ENCODE measurements at places on chromosomes 2 and 18.

DNA sequence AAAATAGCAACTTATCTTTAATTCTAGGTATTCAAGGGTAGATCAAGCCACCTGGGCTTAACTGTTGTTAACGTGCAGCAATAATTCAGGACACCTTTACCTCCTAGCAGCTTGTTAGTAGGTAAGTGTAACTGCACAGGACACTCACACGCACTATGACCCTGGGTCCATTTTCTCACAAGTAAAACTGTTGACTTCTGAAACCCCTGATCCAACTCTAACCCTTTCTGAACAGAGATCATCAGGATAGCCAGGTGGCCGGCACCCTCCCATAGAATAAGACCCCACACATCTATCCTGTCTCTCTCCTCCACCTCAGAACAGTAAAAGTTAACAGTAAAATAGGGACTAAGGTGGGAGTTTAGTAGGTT is 610 bp downstream of the SPC25 start:
- no peak for DNase-seq

DNA sequence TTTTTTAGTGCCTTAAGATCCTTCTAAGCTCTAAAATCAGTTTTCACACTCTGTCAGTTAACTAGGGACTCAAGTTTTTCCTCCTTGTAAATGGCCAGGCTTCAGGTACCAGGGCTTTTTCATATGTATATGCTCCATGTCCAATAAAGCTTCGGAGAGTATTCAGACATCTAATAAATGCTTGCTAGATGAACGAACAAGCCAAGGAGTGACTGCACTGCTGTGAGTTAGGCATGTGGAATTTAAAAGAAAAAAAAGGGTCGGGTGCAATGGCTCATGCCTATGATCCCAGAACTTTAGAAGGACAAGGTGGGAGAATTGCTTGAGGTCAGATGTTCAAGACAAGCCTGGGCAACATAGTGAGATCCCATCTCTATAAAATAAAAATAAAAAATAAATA is 81.9 kb downstream of the CDH2 start:
- no peak for DNase-seq

DNA sequence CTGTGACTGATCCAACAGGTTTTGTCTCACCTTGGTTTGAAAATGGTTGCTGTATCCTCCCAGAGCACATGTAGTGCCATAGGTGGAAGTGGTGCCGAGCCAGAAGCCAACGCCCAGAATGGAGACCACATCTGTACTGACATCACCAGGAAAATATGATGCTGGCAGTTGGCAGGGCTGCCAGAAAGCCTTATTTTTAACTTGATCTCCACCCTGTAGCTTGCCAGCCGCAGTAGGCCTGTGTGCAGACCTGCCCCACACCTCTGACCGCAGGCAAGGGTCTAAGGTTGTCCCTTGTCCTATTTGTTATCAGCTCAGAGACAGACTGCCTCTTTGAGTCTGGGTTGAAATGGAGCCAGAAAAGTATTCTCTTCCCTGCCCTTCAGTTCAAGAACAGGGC is 123.5 kb upstream of the EML6 start:
- no peak for DNase-seq

DNA sequence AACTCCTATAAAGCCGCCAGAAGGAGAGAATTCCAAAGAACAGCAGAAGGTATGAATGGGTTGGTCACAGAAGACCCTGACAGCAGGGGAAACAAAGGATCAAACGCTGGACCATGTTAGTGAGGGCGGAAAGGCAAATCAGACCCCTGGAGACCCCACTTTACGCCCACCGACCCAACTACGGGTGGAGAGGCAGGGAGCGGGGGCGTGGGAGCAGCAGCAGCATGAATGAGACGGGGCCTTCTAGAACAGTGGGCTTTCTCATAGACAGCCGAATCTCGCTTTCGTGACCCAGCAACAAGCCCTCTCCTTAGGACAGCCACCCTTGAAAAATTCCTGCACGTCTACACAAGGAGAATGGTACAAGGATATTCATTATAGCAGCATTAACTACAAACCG is 191.0 kb downstream of the HDAC4 start:
- no peak for DNase-seq

DNA sequence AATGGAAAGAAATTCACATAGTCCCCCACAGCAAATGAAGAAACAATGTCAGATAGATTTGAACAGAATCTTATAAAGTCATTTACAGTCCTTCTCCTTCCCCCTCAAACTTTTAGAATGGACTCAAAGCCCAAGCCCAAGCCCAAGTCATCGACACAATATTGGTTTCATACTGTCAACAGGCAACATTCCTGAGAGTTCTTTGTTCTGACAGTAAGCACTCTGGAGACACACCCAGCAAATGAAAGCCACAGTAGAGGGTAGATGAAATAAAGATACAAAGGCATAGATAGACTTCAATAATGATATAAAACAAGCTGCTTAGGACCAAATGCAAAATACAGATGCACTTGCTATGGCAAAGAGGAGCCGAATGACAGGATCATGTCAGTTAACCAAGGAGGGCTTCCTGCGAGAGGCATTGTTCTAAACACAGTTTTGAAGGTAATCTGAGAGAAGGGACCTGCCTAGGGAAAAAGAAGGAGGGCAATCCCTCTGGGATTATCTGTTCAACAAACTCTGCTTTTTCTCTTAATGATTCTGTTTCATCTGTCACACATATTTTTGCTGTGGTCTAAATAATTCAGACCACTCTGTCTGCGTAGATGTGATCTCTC is 97.1 kb upstream of the MAP4K3 start:
- no peak for DNase-seq

DNA sequence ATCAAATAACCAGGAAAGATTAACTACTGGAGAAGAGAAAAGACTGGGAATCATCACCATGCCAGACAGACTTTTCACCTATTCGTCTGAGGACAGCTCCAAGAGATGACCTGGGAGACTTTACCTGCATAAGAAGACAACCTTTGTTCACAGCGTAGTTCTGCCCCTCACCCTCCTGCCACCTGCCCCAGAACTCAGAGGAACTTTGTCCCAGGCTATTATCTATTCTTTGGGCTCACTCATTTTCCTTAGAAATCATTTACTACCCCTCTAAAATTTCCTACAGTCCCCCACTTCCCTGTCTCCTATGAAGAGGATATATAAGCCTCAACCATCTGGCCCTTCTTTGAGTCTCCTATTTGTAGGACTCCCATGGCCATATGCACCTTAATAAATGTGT is 19.3 kb upstream of the COPS8 start:
- no peak for DNase-seq

DNA sequence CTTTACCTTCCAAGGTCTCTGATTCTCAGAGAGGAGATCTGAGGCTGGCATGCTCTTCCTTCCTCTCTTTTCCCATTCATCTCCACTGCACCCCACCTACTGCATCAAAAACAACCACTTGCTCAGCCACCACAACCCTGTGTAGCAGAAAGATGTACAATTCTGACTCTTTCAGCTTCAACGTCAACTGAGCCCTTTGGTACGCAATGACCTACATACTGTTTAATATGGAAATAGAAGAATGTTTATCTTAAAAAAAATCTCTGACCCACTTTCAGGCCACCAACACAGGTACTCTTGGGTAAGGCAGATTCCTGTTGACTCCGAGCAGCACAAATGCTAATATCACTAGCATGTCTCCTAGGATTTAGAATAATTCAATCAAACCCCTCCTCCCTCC is 76.2 kb upstream of the AFF3 start:
- no peak for DNase-seq

- no peak for DNase-seq
Measured at GRCh38 chr2:227834916-227835650, 21.4 kb downstream of the CCL20 start.

DNA sequence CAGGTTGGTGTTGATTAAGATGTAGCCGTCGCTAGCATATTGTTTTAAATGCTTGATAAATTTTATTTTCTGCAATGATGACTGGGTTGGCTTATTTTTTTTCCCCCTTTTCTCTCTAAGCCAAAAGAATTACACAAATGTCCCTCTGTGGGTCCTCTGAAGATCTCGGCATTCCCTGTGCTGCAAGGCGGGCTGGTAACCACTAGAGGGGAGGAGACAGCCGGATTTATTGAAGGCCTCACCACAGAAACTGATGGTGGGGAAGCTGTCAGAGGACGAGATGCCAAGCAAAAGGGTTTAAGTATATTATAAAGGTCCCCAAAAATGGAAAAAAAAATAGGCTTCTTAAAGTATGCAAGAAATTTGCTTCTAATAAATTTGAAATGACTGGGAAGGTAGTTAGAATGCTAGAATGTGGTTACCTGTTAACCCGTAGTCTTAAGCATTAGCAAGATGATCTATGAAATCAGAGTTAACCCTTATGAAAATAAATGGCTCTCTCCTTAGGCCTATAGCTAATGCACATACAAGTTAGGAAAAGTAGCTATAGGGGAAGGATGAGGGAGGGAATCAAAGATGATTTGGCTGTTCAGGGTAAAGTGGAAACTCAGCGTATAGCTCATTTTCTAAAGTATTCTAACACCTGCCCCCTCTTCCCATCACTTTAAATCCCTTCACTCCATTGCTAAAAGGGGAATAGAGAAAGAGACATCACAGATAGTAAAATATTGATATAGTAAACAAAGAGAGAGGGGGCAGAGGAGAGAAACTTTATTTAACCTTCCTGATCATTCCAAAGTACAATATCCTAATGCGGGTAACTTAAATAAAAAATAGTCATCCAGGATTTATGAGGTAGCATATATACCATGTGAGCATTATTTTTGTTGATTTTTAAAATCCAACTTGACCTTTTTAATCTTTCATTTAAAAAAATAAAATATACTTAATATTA is 894.5 kb upstream of the POU3F3 start:
- DNase-seq, result peak; percentile 1

DNA sequence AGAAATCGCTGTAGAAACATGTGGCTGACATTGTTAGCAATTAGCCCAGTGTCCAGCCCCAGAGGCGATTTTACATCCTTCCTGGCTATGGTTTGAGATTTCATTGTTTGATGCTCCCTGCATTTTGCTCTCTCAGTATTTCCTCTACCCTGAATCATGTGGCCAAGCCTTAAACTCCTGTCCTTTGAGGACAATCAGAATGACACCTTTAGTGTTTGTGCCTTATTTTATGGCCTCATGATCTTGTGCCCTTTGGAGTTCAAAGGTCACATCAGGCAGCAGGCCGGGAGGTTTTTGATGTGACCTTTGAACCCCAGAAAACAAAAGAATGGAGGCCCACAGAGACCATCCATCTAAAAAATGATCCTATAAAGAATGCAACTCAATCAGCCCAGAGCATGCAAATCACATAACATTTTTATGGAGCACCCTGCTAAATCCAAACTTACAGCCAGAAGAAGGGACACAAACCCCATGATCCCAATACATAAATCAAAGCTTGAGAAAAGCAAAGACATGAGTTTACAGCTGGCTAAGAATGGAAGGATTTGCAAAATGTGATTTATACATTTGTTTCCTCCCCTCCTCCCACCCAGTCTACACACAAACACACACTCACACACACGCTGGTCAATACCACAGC is 52.5 kb downstream of the FECH start:
- no peak for DNase-seq

DNA sequence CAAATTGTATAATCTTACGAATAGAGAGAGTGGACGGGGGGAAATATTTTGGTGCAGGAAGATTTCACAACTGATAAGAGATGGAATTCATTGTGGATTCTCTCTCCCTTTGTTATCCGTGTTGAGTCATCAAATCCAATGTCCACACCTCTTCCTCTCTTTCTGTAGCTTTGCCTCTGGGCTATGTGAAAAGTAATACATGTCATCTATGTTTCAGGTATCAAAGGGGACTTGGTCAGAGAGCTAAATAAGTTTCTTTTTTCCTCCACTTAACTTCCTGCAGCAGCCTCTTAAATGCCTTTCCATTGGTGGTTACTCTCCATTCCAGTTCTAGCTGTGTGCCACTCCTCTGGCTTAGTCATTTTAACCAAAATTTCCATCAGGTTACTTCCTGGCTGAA is 169.3 kb upstream of the NXPH2 start:
- no peak for DNase-seq

GRCh38 chr18:73617981-73618380 is 529.7 kb downstream of the FBXO15 start:
- no peak for DNase-seq

DNA sequence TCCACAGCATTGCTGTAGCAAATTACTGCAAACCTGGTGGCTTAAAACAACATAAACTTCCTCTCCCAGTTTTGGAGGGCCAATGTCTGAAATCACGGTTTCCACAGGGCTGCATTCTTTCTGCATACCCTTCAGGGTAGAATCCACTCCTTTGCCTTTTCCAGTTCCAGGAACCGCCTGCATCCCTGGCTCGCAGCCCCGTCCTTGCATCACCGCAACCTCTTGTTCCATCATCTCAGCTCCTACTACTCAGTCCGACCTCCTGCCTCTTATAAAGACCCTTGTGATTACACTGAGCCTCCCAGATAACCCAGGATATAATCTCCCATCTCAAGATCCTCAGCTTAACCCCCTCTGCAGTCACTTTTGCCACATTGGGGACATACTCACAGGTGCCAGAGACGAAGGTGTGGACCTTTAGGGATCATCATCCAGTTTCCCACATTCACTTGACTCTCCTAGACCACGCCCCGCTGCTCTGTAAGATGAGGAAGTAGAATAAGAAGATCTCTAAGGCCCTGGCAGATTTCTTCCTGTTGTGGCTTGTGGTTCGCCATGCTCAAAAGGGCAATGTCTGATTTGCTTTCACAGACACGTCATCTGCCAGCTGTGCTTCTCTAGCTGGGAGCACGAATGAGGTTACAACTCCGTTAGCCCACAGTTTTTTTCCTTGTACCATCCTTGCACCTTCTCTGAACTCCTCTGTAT is 103.6 kb upstream of the AGAP1 start:
- no peak for DNase-seq

GRCh38 chr2:20677301-20678085 is 10.5 kb downstream of the GDF7 start:
- no peak for DNase-seq

- DNase-seq, result no peak
Measured at GRCh38 chr2:38095079-38095995, 19.4 kb upstream of the CYP1B1 start.

DNA sequence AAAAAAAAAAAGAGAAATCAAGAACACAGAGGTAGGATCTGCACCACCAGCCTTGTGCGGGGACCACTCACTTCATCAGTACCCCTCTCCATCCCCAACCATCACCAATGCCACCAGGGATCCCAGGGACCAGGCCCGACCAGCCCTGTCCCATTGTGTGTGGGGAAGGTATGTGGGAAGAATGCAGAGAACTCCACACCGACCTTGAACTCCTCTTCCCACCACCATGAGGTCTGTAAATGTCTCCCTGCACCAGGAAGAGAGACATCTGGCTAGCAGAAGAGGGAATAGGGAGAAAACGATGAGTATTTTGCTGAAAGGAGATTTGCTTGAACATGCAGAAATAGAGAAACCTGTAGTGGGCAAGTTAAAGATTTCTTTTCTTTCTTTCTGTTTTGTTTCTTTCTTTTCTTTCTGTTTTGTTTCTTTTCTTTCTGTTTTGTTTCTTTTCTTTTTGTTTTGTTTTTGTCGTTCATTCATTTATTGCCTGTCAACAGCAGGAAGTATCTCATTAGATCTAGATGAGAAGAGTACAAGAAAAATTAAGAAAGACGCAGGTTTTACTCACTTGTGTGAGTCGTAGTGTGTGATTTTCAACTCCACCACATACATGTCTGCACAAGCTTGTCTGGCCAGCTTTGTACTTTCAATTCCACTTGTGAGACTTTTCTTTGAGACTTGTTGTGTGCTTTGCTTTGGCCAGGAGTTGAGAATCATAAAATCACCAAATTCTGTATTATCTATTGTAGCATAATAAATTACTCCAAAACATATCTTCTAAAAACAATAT is 179.8 kb upstream of the HAAO start:
- no peak for DNase-seq

- DNase-seq, result no peak
Measured at GRCh38 chr18:10081492-10081891, 167.7 kb downstream of the VAPA start.

Data from H54 (cell line).